ENCODE measurements at places on chromosomes 13 and 19.

DNA sequence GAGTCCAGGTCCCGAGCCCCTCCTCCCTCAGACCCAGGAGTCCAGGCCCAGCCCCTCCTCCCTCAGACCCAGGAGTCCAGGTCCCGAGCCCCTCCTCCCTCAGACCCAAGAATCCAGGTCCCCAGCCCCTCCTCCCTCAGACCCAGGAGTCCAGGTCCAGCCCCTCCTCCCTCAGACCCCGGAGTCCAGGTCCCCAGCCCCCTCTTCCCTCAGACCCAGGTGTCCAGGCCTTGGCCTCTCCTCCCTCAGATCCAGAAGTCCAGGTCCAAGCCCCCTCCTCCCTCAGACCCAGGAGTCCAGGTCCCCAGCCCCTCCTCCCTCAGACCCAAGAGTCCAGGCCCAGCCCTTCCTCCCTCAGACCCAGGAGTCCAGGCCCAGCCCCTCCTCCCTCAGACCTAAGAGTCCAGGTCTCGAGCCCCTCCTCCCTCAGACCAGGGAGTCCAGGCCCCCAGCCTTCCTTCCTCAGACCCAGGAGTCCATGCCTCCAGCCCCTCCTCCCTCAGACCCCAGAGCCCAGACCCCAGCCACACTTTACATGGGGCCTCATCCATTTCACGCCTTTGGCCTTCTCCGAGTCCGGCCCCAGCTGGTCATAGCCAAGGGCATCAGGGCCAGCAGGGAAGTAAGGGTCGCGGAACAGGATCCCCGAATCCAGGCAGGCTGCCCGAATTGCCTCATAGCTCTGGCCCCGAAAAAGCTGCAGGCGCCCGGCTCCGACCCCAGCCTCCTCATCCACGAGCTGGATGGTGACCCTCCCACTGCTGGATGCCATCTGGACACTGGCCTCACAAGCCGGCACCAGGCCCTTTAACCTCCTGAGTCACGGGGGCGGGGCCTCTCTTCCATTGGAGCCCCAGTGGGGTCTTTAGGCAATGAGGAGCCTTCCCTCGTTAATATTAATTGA lies 628 bp downstream of the CAPN12 start:
- DNase-seq, result no peak

GRCh38 chr13:86906127-86906874 lies 764.9 kb upstream of the SLITRK5 start:
- DNase-seq, result no peak

GRCh38 chr19:47430041-47430802 lies 10.9 kb upstream of the MEIS3 start:
- no peak for DNase-seq

DNA sequence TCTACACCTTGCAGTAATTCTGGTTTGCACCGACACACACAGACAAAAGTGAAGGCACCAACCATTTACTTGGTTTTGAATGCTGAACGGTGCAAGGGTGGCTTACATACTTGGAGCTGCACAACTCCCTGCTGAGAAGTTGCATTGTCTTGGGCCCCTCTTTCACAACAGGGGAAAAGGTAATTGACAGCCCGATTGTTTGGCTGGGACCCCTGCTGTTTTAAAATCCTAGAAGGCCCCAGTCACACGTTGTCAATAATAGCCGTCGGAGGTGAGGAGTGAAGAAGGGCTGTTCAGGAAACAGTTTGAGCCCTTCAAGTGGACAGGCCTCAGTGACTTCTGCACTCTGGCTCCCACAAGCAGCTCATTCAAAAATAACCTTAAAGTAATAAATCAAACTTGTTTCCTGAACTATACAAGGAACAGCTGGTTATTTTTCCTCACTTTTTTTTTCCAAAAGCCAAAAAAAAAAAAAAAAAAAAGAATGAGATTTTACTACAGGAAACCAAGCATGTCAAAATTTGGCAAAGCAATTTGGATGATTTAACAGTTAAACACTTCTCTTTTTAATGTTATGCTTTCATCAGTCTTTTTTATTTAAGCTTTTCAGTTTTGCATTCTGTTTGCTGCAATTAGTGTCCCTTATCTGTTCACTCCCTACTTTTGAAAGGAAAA lies 19.0 kb upstream of the SPRY2 start:
- no peak for DNase-seq

DNA sequence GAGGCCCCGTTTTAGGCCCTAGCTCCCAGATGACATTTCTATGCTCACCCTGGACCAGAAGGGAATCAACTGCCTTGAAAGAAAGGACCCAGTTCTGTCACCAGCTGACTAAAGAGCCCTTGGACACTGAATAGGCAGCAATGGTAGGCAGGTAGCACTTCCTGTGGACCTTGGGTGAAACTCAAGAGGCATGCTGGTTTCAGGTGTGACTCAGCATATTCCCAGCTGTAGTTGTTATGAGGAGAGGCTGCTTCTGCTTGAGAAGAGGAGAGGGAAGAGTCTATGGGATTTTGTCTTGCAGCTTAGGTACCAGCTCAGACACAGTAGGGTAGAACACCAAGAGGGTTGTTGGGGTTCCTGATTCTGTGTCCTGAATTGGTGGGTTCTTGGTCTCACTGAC lies 37.9 kb upstream of the HTR2A start:
- DNase-seq, result no peak

DNA sequence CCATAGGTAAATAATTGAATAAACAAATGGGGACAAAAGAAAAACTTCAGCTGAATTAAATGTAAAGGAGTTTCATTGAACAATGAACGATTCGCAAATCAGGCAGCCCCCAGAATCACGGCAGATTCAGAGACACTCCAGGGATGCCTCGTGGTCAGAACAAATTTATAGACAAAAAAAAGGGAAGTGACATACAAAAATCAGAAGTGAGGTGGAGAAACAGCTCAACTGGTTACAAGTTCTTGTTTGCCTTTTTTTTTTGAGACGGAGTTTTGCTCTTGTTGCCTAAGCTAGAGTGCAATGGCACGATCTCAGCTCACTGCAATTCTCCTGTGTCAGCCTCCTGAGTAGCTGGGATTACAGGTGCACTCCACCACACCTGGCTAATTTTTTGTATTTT lies 5.7 kb downstream of the ZNF566 start:
- no peak for DNase-seq

DNA sequence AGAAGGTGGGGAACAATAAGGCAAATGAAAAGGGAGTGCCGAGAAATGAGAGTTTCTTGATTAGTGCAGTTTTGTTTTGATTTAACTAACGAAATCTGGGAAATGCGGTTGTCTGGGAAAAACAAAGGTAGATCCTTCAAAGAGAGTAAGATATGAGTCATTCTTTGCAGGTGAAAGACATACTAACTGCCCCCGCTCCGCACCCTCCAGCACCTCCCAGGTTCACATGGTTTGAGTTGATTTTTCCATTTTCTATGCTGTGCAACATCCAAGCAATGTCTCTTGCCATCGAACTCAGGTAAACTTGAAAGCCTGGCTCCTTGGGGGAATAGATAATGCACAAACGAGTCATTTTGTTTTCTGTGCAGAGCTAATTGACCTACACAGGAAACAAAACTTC lies 84.1 kb upstream of the KLF12 start:
- no peak for DNase-seq

- DNase-seq, result no peak
Observed at GRCh38 chr19:51548213-51548651, 16.8 kb upstream of the SIGLEC6 start.

GRCh38 chr13:73708393-73708985 lies 425.7 kb downstream of the KLF12 start:
- peak; percentile 19 for DNase-seq

DNA sequence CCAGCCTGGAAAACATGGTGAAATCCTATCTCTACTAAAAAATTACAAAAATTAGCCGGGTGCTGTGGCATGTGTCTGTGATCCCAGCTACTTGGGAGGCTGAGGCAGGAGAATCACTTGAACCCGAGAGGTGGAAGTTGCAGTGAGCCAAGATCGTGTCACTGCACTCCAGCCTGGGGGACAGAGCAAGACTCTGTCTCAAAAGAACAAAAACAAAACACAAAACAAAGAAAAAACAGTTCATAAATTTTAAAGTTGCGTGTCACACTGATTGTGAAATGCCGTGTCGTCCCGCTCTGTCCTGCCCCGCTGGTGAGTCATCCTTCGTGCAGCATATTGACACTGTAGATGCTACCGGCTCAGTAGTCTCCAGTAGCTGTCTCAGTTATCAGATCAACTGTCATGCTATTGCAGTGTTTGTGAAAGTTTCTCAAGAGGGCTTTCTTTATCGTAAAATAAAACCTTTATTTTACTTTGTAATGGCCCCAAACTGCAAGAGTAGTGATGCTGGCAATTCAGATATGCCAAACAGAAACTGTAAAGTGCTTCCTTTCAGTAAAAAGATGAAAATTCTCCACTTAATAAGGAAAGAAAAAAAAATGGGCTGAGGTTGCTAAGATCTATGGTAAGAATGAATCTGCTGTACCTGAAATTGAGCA lies 36.4 kb upstream of the IGFL1 start:
- DNase-seq, result no peak

DNA sequence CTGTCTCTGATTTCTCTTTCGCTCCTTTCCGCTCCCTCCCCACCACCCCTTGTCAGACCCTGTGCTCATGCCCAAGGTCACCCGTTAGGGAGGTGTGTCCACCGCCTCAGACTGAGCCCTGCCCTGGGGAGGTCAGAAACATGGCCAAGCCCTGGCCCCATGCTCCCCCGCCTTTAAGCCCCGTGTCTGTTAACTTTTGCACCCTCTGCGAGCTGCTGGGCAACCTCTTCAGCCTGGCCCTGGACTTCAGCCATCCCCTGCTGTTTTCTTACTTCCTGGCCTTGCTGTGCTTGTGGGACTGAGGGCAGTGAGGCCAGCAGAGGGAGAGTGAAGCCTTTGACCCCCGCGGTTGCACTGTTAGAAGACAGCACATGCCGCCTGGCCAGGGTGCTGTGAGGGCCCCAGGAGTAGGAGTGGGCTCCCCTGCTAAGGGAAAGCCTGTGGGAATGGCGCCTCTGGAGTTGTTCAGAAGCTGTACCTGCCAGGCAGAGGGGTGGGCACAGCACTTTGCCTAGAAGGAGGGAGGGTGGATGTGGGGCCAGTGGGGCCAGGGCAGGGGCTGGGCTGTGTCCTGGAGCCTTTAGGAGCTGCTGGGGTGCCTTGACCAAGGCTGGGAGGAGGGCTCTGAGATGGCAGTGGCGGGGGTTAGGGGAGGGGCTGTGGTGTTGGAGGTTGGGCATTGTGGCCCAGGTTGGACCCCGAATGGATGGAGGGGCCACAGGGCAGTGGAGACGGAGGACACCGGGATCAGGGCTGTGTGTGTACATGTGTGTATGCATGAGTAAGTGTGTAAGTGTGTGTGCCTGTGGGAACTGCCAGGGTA lies 7.9 kb downstream of the UPF1 start:
- DNase-seq, result no peak

- peak; percentile 27 for DNase-seq
Observed at GRCh38 chr19:34232566-34233481, 21.5 kb upstream of the GARRE1 start.

DNA sequence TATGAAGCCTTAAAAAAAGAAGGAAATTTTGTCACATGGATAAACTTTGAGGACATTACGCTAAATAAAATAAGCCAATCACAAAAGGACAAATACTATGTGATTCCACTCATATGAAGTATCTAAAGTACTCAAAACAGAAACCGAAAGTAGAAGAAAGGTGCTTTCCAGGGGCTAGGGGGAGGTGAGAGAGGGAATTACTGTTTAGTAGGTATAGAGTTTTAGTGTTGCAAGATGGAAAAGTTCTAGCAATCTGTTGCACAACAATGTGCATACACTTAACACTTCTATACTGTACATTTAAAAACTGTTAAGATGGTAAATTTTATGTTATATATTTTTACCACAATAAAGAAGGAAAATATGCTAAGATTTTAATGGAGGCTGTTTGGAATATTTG lies 83.0 kb downstream of the POLR1D start:
- no peak for DNase-seq
